ENCODE measurements at places on chromosomes 5 and 9. TPM values are rescaled to one million over a fixed set of nuclear protein-coding genes. Genes with fewer than 3 reads are reported as not detected.

- DNase-seq, result no peak
These were observed 102.6 kb downstream of the PDZD2 start for GRCh38 chr5:31741496-31741895.

GRCh38 chr9:133496861-133497842 lies 18.3 kb upstream of the SLC2A6 start:
- DNase-seq, result no peak

Gene PARP8
- 12.8 TPM for total RNA-seq

Gene FGF10
- 7.2 TPM for total RNA-seq
